ENCODE measurements at places on chromosomes 13 and 19.

DNA sequence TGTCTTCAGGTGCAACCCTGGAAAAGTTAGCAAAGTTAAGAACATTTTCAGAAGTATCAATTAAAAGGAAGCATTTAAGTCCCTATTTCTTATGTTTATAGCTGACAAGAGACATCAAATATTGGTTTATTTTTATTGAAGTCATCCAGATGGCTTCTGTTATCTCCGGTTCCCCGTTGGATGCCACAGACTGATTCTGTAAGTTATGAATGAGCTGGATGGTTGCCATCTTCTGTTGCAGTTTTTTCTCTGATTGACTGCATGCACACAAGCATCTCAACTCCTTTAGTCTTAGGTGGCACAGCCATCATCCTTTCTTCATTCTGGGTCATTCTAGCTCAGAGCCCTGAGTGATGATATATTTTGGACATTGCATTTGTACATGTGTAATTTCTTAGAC, 10.6 kb upstream of the OXGR1 start:
- DNase-seq = no peak

DNA sequence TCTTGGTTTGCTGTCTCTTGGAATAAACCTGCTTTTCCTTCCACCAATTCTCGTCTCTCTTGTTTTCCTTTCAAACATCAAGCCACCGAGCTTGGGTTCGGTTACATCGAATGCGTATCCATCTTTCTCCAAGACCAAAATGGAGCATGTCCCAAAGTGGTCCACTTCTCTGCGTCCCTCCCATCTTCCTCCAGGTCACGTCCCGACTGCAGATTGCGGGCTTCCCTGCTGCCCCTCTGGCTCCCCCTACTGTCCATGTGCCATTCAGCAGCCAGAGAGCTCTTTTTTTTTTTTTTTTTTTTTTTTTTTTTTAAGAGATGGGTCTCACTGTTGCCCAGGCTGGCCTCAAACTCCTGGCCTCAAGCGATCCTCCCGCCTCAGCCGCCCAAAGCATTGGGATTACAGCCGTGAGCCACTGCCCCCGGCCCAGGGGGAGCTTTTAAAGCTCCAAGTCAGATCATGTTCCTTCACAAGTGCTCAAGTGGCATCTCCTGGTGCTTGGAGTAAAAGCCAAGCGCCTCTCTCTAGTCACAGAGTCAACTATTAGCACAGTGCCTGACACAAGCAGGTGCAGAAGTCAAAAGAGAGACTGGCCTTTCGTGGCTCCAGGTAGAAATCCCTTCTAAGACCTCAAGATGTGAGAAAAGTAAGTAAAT, 10.0 kb downstream of the COL5A3 start:
- no peak for DNase-seq

- no peak for DNase-seq
Observed at GRCh38 chr19:47123406-47123805, 7.2 kb upstream of the SAE1 start.

GRCh38 chr13:37175996-37176395, 70.5 kb upstream of the CSNK1A1L start:
- peak; percentile 87 for DNase-seq

DNA sequence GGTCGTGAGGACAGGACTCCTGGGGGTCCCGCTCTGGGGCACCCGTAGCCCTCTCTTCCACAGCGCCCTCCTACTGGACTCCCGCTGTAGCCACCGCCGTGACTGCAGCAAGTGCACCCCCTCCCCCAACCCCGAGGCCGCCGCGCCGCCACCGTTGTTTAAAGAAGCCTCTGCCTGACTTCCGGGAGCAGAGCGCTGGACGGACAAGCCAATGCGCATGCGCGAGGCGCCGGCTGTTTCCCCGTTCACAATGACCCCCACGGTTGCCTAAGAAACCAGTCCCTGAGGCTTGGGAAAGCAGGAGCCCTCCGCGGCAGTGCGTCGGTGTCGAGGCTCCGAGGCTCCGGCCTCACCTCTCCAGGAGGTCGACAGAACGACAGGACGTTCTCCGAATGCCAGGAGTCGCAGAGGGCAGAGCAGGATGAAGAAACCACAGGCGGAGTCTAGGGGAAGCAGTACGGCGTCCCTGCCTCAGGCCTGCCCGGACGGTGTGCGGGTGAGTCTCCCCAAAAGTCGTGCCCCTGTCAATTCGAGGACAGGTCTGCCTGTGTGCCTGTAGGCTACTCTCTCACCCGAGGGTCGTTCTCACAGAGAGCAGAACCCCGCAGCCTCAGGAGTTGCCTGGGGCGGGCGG, 70.5 kb upstream of the ZNF420 start:
- no peak for DNase-seq

DNA sequence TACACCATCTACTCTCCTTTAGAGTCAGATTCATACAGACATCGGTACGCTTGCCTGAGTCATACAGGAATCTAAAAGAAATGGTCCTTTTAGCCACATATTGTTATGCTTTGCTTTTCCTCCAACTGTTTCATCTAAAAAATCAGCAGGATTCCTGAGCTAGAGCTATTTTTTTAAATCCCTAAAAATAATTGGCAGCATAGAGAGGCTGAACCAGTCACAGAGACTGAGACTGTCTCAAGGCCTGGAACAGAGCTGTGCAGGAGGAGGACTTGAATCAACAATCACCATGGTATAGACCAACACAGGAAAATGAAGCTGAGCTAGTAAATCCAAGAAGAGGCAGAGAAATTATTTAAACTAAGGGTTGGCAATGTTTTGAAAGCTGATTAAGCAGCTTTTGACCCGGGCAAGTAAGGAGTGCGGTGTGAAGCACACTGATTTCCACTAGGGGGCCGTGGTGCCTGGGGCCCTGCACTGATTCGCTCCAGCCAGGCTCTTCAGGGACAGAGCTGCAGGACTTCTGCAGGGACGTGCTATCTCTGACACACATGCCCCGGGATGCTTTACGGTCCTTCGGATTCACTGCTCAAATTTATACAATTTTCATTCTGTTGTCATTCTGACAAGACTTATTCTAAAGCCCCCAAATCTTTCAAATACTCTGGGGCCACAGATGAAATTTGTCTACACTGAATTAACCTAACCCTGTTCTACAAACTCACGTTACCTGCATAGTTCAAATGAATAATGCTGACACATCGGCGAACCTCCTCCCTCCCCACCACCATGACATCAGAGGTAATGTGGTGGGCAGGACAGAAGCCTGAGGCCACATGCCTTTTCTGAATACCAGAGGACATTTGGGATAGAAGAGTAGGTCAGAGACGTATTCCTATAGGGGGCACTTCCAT, 87.6 kb upstream of the SLC15A1 start:
- no peak for DNase-seq

- DNase-seq = no peak
Observed at GRCh38 chr13:79779761-79780160, 298.8 kb downstream of the NDFIP2 start.

DNA sequence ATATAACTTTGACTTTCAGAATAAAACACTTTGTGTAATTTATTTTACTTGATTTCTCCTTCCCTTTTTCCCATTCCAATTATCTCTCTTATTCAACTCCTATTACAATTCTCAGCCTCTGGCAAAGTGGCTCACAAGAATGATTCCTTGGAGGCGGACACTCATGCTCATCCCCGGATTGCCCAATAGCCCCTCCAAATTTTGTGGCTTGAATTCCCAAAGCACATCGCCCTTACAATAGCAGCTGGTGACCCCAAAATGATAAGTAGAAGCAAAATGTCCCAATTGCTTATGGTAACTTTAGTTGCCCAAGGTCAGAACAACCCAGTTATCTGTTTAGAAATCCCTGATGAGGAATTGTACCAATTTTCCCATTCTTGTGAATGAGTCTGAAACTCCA, 1523.5 kb upstream of the PRR20A start:
- no peak for DNase-seq

DNA sequence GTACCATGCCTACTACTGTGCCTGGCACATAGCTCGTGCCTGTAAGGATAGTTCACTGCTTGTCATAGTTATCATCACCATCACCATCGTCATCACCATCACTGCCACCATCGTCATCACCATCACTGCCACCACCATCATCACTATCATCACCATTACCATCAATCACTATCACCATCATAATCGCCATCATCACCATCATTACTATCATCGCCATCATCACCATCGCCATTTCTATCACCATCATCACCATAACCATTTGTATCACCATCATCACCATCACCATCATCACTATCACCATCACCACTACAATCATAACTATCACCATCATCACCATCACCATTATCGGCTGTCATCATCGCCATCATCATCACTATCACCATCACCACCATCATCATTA, 107.1 kb downstream of the TUBA3C start:
- DNase-seq = no peak

- DNase-seq = no peak
Observed at GRCh38 chr19:290372-291005, 714 bp downstream of the PLPP2 start.

DNA sequence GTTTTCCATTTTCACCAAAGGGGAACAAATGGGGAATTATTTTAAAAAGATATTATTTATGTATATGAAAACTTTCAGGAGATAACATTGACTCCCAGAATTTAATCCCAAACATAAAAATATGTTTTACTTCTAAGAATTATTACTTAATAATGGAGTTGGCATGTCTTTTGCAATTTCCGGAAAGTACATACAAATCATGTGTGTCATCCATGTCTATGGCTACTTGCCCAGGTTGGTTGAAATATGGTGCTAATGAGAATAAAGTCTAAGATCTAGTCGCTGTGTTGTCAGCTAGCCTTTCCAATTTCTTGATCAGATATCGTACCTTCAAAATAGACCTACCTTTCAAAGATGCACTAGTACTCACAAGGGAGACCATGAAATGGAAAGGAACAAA, 1003.2 kb upstream of the PCDH20 start:
- no peak for DNase-seq

DNA sequence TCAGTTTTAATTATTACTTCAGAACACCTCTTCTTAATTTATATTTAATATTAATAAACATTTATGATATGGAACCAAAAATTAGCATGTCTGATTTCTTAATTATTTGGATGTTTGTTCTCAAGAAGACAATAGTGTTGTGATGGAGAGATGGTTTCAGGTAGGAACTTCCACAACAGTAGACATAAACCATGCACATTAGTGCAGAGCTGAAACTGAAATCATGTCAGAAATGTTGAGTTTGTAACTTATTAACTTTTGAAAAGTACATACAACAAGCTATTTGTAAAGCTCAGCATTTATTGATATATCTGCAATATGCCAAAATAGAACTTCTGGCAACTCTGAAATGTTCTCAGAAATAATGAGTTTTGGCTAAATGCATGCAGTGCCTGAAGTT, 11.8 kb upstream of the EDNRB start:
- no peak for DNase-seq

GRCh38 chr19:51292971-51293370, 18.5 kb upstream of the IGLON5 start:
- DNase-seq = no peak

DNA sequence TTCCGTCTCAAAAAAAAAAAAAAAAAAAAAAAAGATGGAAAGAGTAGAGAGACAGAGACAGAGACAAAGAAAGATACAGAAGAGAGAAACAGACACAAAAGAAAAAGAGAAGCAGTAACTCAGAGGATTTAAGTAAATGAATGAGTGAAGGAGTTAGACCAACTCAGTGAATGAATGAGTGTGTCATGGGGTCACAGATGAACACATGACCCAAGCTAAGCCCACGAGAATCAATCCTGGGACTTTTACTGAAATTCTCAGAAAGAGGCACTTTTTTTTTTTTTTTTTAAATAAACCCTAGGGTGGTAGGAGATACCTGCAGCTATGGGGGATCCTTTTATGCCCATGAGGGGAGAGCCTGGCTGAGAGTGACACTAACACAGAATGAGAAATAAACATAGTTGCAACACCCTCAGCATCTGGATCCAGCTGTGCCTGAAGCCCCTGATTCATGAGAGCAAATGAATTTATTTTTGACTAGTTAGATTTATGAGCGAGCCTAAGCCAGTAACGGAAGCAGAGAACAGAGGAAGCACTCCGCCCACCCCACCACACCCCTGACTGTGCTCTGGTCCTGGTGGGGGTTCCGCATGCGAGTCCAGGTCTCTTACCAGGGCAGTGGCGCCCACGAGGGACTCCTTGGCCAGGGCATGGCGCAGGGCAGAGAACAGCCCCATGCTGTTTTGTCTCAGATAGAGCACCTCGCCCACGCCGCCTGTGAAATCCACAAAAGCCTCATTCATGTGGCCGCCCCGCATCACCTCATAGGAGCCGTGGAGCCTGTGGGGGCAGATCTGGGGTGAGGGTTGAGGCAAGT, 4.6 kb downstream of the CAPN12 start:
- no peak for DNase-seq

- DNase-seq = no peak
Observed at GRCh38 chr19:57047743-57048142, 72.0 kb upstream of the USP29 start.

DNA sequence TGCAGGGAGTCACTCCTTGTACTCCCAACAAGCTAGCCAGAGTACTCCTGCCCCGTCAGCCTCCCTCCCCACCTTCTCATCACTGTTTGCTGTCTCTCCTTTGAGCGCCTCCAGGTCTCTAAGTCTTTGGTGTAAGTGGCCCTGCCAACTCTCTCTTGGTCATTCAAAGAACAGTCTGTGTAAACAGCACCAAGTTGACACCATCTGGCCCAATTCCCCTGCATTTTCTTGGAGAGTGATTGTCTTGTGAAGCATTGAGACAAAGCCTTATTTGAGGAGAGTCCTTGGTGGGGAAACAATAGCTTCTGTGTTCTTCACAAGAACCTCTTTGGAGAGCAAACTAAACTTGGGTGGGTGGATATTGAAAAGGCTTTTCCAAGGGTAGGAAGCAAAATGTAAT, 114.6 kb upstream of the RNF113B start:
- no peak for DNase-seq

- peak; percentile 80 for DNase-seq
Observed at GRCh38 chr19:13796301-13797057, 1.2 kb downstream of the ZSWIM4 start.

DNA sequence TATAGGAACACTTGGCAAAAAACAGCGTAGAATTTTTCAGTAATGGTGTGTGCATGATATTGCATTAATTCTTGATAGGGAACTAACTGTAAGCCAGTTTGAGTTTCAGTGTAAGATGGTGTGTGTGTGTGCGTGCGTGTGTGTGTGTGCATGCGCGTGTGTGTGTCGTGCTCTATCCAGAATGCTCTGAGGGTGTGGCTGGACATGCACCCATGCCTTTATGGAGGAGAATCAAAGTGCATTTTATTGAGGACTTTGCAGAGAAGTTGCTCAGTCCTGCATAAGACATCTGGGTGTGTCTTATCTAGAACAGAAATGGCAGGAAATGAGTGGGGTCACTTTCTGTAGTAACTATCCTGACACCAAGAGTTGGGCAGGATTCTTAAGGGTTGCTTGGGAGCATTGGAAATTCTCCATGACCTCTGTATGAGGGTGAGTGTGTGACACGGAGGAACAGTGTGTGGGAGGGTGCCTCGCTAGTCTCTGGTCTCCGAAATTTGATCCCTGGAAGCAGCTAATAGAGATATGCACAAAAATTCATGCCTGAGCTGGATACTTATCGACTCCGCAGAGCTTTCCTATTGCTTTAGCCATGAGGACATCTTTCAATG, 252.2 kb downstream of the TSHZ3 start:
- no peak for DNase-seq

Data from AG04449 (cell line).